Melanocyte of skin (primary cell): ENCODE measurements at places on chromosomes 6 and 20. TPM values are rescaled to one million over a fixed set of nuclear protein-coding genes. Genes with fewer than 3 reads are reported as not detected.

Gene OPRM1
- not detected in 2 replicates for total RNA-seq

Gene CLPSL2
- total RNA-seq: not detected in 2 replicates

Gene COX4I2
- total RNA-seq: not detected in 2 replicates

Gene SLC13A3
- total RNA-seq: 2.0 and 3.4 TPM in 2 replicates

Gene HLA-DRB1
- total RNA-seq: 8.9 and 18.9 TPM in 2 replicates

Gene PPP1R16B
- 0.93 and 6.3 TPM in 2 replicates for total RNA-seq

Gene BEND3
- total RNA-seq: 5.3 and 6.0 TPM in 2 replicates

Gene ZBP1
- not detected in 2 replicates for total RNA-seq

Gene ROS1
- total RNA-seq: under 0.01 TPM in 1 of 2 replicates, not detected in the other

Gene MOXD1
- total RNA-seq: 18.9 and 37.9 TPM in 2 replicates

Gene COL12A1
- total RNA-seq: 19.3 and 58.6 TPM in 2 replicates

Gene NEDD9
- total RNA-seq: 34.7 and 35.0 TPM in 2 replicates

Gene PXDC1
- total RNA-seq: 24.8 and 39.6 TPM in 2 replicates

Gene ADAT2
- 6.7 and 10.6 TPM in 2 replicates for total RNA-seq
